ENCODE measurements at places on chromosomes 1 and 21.

DNA sequence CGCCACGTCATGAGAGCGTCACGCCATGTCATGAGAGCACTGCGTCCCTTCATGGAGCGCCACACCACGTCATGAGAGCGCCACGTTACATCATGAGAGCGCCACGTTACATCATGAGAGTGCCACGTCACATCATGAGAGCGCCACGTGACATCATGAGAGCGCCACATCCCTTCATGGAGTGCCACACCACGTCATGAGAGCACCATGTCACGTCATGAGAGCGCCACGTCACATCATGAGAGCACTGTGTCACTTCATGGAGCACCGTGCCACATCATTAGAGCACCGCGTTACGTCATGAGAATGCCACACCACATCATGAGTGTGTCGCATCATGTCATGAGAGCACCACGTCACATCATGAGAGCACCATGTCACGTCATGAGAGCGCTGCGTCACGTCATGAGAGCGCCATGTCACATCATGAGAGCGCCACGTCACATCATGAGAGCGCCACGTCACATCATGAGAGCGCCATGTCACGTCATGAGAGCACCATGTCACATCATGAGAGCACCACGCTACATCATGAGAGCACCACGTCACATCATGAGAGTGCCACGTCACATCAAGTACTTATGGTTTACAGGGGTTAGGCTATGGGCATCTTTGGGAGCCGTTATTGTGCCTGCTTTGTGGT lies 9.8 kb upstream of the NLRP3 start:
- no peak for DNase-seq

DNA sequence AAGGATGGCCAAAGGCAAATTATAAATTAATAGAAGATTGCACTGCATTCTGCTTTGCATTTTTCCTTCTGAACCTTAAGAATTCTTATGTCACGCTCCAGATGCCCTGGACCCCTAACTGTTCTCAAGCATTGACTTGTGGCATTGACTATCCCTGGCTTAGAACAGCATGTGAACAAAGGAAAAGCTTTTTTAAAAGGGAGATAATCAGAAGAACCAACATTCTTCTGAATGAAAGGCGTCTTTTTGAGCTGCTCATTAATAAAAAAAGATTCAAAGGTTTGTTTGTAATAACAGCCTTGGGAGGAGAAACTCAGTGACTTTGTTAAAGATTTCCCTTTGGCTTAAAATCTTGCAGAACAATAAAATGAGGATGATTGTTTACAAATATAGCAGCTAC lies 105.5 kb downstream of the TNNI3K start:
- DNase-seq, result no peak

DNA sequence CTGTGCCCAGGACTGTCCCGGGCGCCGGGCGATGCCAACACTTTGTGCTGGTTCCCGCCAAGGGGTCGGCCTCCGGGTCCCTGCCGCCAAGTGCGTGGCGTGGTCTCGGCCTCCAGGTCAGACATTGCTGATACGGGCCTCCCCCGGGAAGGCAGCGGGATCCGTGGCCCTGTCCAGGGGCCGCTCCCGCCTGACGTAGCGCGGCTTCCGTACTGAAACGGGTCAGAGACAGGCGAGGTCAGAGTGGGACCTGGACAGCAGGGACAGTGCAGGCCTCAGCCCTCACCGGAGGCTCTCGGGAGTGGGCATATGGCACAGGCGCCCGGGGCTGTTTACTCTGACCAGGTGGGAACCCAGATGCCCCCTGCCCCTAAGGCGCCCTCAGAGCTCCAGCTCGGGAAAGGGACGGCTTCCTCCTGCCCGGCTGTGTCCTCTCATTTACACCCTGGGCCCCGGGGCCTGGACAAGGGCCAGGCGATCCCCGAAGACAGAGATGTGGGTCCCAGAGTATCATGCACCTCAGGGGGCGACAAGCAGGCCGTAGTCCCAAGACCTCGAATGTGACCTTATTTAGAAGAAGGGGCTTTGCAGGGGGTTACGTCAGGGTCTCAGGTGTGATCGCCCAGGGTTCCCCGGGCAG lies 8.8 kb upstream of the RNF223 start:
- no peak for DNase-seq

GRCh38 chr1:156862997-156863599 lies 2.4 kb downstream of the NTRK1 start:
- no peak for DNase-seq

DNA sequence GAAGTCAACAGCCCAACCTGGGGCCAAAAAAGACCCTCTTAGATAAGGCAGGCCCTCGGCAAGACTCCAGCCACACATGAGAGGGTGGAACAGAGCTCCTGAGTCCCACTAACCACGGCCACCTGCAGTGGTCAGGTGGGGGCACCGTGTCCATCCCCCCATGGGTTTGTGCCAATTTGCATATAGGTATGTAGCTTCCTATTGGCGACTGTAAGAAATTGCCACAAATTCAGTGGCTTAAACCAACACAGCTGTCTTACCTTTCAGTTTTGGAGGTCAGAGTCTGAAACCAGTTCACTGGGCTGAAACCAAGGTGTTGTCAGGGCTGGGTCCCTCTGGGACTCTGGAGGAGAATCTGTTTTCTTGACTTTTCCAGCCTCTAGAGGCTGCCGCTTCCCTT lies 59.3 kb downstream of the COL18A1 start:
- no peak for DNase-seq

DNA sequence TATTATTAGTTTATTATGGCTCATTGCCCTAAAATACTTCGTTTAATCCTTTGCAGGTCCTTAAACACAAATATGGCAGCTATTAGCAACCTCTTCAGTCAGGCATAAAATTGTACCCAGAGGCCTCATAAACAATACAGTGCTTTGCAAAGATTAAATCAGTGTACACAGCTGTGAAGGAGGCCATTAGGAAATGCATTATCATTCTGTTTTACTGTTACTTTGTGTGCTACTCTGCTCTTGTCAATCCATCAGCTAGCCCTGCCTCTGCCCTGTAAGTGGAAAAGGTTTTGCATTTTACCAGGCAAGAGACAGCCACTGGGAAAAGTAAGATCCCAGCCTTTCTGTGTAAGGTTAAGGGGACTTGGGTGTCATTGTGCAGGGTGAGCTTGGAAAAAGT lies 415.7 kb upstream of the DAB1 start:
- DNase-seq, result no peak

DNA sequence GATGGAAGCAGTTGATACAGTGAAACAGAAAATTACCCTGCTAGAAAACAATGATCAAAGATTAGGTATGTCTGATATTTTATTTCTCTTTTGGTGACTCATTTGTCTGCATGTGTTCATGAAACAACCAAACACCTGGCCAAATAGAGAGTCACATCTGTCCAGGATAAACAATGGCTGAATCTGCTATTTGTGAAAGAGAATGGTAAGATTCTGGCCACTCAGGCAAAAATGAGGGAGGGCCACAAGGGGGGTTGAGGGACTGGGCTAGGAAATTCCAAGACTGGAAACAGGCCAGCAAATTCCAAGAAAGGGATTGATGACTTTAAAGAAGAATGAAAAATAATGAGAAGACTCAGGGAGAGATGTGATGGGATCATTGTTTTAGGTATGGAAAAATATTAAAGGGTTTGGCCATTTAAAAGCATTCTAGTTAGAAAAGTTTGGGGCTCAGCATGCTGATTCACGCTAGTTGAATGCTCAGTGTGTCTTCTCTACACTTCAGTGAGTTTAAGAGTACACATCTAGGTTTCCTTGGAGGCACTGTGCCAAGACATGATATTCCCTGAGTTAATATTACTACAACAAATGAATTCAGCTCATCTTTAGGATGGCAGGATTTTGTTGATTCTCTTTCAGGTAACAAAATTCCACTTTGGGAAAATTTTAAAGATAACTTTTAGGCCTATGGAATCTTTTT lies 44.9 kb downstream of the TRAF5 start:
- DNase-seq, result no peak

GRCh38 chr21:39182016-39182415 lies 1.2 kb downstream of the PSMG1 start:
- no peak for DNase-seq

GRCh38 chr1:91851130-91852010 lies 34.6 kb downstream of the TGFBR3 start:
- DNase-seq, result no peak

DNA sequence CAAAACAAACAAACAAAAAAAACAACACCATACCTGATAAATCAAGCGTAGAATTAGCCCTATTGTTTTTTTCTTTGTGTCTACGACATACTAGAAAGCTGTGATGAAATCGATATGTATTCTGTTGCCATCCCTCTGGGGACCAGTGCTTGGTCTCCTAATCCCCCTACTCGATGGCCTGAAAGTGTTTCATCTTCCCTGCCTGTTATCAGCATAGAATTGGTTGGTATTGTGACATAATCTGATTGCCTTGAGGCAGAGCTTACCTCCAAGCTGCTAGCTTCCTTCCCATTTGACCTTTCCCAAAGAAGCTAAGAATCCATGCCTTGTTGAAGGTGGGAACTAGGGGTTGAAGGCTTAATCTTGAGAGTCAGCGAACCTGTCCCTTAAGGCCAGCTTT lies 40.7 kb upstream of the PIGV start:
- DNase-seq, result no peak

DNA sequence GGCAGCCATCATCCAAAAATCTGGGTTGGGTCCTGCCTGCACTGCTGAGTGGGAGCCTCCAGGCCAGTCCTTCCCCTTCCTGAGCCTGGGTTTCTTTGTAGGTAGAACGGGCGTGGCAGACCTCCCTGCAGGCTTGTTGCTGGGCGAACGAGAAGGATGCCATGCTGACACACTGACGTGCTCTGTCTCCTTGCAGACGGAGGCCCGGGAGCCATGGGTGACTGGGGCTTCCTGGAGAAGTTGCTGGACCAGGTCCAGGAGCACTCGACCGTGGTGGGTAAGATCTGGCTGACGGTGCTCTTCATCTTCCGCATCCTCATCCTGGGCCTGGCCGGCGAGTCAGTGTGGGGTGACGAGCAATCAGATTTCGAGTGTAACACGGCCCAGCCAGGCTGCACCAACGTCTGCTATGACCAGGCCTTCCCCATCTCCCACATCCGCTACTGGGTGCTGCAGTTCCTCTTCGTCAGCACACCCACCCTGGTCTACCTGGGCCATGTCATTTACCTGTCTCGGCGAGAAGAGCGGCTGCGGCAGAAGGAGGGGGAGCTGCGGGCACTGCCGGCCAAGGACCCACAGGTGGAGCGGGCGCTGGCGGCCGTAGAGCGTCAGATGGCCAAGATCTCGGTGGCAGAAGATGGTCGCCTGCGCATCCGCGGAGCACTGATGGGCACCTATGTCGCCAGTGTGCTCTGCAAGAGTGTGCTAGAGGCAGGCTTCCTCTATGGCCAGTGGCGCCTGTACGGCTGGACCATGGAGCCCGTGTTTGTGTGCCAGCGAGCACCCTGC lies 1.4 kb downstream of the GJA4 start:
- DNase-seq, result no peak

- no peak for DNase-seq
These were observed 17.1 kb upstream of the TMEM9 start for GRCh38 chr1:201171063-201172036.

Measured in stimulated activated CD4-positive, alpha-beta T cell treated with anti-CD3 and anti-CD28 coated beads, Interleukin-1b, Interleukin-23, amount 100 ng/mL, for 1 hour (primary cell).